ENCODE measurements at places on chromosomes 7 and 10. TPM values are rescaled to one million over a fixed set of nuclear protein-coding genes. Genes with fewer than 3 reads are reported as not detected.
A peak's percentile ranks its signal among the peaks of the same experiment; 100 is the strongest.

GRCh38 chr7:50783801-50784507 is 1.3 kb upstream of the GRB10 start:
- no peak for DNase-seq

DNA sequence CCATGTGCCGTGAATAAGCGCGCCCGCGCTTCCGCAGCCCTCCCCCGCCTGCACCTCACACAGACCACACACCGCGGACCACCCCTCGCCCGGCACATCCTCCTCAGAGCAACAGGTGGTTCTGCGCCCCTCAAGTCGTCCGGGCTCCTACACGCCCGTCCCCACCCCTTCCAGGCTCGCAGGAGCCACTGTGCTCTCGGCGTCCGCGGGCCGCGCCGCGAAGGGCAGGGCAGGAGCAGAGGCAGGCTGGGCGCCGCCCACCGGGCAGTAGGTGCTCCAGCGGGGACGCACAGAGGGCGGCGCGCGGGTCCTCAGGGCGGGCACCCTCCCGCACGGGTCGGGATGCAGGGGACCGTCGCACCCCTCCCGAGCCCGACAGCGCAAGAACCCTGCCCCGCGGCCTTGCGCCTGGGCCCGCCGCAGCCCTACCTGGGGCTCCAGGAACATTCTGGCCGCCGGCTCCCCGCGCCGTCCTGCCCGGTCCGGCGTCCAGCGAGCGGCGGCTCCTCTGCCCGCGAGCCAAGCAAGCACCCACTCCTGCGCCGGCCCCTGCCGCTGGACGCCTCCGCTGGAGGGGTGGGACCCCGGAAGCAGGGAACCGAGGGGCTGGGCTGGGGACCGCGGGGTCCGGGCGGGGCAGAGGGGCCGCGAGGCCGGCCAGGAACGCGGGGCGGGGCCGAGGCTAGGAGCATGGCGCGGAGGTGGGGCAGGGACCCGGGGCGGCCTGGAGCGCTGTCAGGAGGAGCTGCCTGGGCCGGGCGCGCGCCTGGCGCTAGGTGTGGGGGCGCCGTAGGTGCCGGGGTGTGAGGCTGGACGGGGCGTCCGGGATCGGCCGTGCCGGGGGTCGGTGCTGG is 37.4 kb downstream of the RASGEF1A start:
- peak; percentile 16 for DNase-seq

- DNase-seq: no peak
These were observed 6.5 kb upstream of the PGAM2 start for GRCh38 chr7:44071726-44072363.

- DNase-seq: no peak
These were observed 132.7 kb upstream of the RHOBTB1 start for GRCh38 chr10:61076572-61077114.

DNA sequence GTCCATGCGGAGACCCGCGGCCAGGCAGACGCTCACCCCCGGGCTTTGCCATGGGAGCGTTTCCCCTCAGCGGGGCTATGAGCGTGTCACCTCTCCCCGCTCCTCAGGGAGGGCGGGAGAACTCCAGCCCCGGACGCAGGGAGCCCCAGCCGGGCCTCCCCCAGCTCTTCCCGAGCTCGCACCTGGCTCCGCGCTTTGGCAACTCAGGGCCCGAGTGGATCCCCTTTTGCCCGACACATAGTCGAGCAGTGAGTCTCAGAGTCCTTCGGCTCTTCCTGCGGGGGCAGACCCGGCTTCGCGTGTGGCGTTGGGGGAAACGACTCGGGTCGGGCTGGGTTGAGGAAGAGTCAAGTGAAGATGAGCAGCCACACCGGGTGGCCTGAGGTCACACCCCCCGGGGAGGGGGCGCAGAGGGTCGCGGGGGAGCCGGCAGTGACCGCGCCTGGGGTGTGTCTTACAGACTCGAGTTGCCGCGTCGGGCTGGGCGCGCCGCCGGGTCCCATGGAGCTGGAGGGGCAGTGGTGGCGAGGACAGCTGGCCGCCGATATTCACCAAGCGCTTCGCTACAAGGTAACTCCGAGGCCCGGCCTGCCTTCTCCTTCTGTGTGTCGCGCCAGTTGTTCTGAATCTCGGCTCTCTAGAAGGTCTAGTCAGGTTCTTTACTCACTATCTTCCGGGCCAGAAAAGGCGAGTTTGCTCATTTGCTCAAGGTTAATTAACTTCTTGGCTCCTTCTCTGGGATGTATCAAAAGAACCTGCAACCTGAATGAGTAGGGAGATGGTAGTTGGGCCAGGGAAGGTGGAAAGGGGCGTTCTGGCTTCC is 721 bp downstream of the CCNJ start:
- no peak for DNase-seq

DNA sequence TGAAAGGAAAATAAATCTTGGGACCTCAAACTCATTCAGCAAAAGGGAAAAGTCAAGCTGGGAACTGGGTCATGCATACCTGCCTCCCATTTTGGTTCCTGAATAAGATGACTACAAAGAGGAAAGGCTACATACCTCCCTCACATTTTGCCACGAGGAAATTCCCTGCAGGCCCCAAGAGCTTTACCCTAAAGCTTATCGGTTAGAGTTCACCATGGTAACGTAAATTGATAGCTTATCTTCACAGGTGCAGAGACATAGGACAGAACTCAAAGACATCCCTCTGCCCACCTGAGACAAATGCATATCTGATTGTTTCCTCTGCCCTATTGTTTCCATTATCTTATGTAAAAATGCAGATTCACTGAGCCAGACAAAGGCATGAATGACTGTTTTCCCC is 31.5 kb upstream of the GRB10 start:
- DNase-seq: no peak

- no peak for DNase-seq
These were observed 299.1 kb downstream of the PLXNA4 start for GRCh38 chr7:132276976-132277725.

DNA sequence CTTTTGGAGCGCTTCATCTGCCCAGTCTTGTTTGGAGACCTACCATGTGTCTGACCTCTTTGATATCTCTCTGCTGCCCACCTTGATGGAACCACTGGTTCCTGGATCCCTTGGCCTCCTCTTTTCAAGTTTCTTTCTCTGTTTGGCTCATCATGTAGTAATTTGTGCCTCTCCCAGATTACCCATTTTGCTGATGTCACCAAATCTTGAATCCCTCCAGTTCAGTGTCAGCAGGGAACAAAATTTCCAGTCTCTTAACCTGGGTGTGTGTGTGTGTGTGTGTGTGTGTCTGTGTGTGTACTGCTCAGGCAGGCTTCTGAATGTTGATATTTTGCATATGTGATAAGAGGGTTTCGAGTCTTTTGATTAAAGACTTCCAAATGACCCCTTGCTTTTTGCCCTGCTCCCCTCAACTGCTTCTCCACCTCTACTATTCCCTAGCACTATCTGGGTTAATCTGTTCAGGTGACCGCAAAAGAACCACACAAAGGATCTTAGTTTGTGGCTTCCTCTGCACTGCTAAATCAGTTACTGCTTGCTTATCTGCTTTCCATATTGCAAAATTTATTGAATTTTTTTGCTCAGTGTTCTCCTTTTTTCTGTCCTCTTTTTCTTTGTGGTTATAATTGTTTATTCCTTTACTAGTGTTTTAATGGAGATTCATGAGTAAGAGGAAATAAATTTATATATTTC is 25.7 kb downstream of the MYO3A start:
- DNase-seq: no peak

- no peak for DNase-seq
These were observed 124.5 kb downstream of the AHR start for GRCh38 chr7:17422966-17423365.

- DNase-seq: no peak
These were observed 28.3 kb downstream of the DRGX start for GRCh38 chr10:49367600-49367999.

- no peak for DNase-seq
These were observed 44.1 kb downstream of the MTURN start for GRCh38 chr7:30178748-30179436.

DNA sequence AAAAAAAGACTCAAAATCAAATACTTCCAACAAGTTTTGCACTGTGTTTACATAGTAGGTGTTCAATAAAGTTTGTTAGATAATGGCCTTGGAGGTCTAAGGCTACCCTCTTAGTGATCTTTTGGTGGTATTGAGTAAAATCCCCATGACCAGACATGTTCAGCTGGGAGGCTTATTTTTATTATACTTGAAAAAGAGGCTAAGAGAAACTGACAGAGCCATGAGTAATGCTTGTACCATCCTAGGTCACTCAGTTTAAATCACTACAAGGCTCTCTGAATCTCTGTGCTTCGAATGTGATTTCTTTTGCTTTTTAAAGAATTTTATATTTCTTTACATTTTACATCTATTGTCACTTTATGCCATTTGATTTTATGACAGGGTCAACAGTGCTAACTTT is 90.5 kb downstream of the TWIST1 start:
- no peak for DNase-seq

GRCh38 chr7:115332691-115333090 is 410.8 kb downstream of the MDFIC start:
- no peak for DNase-seq

- no peak for DNase-seq
These were observed 91.2 kb downstream of the ZNF22 start for GRCh38 chr10:45091968-45092367.

DNA sequence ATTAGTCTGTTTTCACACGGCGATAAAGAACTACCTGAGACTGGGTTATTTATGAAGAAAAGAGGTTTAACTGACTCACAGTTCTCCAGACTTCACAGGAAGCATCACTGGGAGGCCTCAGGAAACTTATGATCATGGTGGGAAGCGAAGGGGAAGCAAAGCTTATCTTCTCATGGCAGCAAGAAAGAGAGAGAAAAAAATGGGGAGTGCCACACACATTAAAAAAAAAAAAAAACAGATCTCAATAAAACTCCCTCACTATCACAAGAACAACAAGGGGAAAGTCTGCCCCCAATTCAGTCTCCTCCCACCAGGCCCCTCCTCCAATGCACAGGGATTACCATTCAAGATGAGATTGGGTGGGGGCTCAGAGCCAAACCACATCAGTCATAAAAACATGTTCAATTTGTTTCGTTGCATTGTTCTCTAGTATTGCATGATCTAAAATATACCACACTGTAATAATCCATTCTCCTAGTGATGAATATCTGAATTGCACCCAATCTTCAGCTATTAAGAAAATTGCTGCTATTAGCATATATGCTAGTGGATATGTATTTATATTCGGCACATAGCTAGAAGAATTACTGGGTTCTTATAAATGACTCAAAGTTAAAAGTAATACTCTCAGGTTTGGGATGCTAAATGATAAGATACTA is 328.9 kb upstream of the KCND2 start:
- no peak for DNase-seq

- no peak for DNase-seq
These were observed 18.4 kb downstream of the PTPRN2 start for GRCh38 chr7:158568974-158569857.

- DNase-seq: no peak
These were observed 39.5 kb downstream of the C7orf33 start for GRCh38 chr7:148630078-148630477.

SLC18A2 gene
- not detected for total RNA-seq

LLCFC1 gene
- total RNA-seq: not detected

CTAGE8 gene
- total RNA-seq: 0.65 TPM

CLCN1 gene
- total RNA-seq: not detected

PRLHR gene
- total RNA-seq: not detected

MALRD1 gene
- 2.4 TPM for total RNA-seq

VAX1 gene
- not detected for total RNA-seq

CASP7 gene
- 34.0 TPM for total RNA-seq

All from omental fat pad (tissue), 4 donors.